Heart right ventricle (tissue), 16 donors: ENCODE measurements at places on chromosomes 3 and 15.
A peak's percentile ranks its signal among the peaks of the same experiment; 100 is the strongest.

GRCh38 chr3:45753095-45753494 lies 43.2 kb downstream of the SLC6A20 start:
- H3K4me1 ChIP-seq, result no peaks in the 10 kb centered on the region
- peaks cover under 1% of the 10 kb centered on the region for H3K36me3 ChIP-seq
- H3K4me3 ChIP-seq, result no peak overlapping the region
- H3K27ac ChIP-seq, result no peak overlapping the region
- no peaks in the 10 kb centered on the region for H3K27me3 ChIP-seq
- DNase-seq, result no peak

DNA sequence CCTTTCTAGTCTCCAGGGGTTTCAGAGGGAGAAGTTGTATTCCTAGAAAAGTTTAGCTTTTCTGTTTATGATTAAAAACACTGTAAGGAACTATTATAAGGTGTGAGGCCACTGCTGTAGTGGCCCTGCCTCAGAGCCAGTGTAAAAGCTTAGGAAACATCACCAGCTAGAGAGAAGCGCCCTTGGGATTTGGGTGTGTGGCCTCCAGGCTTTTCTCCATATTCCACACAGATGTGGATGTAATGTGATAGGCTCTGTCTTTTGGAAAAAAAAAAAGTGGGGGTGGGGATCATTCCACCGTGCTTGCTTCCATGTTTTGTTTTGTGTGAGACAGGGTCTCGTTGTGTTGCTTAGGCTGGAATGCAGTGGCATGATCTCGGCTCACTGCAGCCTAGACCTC lies 13.9 kb downstream of the SEC61A1 start:
- no peak overlapping the region for H3K4me3 ChIP-seq
- DNase-seq, result no peak
- H3K27ac ChIP-seq, result no peak overlapping the region
- no peaks in the 10 kb centered on the region for H3K27me3 ChIP-seq

DNA sequence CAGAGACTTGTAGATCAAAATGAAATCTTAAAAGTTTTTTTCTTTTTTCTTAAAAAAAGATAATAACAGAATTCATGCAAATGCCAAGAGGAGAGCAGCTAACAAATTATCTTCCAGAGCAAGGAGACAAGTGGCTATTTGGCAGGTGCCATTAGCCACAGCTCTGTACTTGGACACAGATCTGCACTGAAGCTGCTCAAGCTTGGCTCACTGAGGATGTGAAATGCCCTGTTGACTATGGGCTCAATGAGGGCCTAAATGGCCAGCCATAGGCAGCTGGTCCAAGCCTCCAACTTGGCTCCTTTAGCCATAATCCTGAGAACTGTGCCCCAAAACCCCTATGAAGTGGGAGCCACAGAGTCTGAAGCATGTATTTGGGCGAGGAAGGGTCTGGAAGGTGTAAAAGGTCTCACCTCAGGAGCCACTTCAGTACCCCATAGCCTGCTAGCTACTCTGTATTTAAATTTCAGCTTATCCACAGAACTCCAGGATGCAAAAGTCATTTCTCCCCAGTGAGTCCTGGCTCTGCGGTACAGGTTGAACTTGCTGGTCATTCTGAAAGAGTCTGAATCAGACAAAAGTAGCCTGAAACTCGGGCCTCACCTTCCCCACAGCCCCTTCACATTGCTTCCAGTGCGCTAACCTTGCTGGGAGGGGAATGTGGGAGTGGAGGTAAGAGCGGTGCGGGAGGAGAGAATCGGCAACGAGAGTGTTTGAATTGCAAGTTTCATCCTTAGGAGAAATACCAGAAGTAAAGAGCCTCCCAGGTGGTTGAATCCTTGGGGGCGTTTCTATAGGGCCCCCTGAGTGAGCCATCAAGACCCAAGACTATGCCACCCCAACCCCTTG lies 48.0 kb downstream of the ZIC4 start:
- H3K27me3 ChIP-seq, result peaks cover 27% of the 10 kb centered on the region
- no peak overlapping the region for H3K27ac ChIP-seq
- no peak overlapping the region for H3K4me3 ChIP-seq
- no peak for DNase-seq
- no peaks in the 10 kb centered on the region for H3K4me1 ChIP-seq
- no peaks in the 10 kb centered on the region for H3K36me3 ChIP-seq

DNA sequence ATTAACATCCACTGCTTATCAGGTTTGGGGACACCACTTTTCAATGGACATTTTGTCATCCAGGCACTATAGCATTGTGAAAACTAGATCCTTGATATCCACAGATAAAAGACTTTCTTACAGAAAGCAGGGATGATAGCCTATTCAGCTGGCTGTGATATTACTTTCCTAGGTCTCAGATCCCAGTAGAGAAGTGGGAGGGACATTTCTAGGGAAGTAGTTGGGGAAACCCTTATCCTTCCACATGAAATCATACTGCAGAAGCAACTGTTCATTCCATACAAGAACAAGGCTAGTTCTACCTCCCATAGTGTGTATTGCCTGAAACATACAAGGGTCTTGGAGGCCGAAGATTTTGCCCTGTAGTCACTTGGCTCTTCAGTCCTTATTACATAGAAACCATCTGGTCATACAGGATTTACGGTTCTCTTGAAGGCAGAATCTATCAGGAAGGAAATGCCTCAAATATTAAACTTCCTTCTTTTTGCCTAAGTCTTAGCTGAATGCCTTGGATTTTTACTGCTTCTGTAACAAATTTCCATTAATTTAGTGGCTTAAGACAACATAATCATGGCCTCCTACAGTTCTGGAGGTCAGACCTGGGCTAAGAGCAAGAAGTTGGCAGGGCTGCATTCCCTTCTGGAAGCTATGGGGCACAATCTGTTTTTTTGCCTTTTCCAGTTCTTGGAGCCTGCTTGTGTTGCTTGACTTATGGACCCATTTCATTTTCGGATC lies 119.4 kb downstream of the ECT2 start:
- H3K27me3 ChIP-seq, result no peaks in the 10 kb centered on the region
- no peaks in the 10 kb centered on the region for H3K4me1 ChIP-seq
- no peaks in the 10 kb centered on the region for H3K36me3 ChIP-seq
- H3K4me3 ChIP-seq, result no peak overlapping the region
- no peak overlapping the region for H3K27ac ChIP-seq

DNA sequence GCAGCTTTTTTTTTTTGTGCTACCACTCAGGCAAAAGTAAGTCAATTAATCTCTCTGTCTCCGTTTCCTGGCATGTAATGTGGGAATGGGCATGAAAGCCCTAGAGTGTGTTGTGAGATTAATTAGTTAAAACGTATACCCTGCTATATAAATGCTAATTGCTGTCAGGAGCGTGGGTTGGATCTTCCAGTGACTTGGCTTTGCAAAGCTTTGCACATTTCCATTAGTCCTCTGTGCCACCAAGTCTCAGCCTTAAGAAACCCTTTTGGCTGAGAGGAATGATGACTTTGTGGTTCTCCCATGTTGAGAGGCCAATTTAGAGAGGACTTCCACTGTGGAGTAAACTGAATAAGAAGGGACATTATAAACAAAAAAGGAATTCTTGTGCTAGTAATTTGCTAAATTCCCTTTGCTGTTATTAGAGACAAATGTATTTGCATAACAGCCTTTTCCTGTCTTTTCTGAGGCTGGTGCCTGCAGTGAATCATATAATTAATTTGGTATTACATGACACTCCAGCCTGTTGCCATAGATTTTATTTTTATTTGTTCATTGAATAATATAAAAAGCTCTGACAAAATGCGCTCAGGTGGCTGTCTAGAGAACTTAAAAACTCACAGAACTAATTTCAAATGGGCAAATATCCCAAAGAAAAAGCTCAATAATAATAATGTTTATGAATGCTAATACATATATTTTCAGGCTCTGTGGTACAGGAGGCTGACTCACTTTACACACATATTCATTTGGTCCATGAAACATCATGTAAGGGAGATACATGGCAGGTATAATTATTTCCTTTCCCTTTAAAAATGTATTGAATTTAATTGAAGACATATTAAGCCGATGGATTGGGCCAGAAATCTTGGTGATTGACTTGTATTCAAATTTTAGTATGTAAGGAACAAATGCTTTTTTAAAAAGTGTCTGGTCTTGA lies 82.7 kb downstream of the IL1RAP start:
- DNase-seq, result no peak
- peaks cover 4% of the 10 kb centered on the region for H3K4me1 ChIP-seq
- peak overlapping the region; percentile 17 for H3K27ac ChIP-seq
- H3K27me3 ChIP-seq, result no peaks in the 10 kb centered on the region

GRCh38 chr15:98692213-98692612 lies 43.9 kb downstream of the IGF1R start:
- peaks cover 59% of the 10 kb centered on the region for H3K4me1 ChIP-seq
- DNase-seq, result no peak
- no peak overlapping the region for H3K4me3 ChIP-seq

DNA sequence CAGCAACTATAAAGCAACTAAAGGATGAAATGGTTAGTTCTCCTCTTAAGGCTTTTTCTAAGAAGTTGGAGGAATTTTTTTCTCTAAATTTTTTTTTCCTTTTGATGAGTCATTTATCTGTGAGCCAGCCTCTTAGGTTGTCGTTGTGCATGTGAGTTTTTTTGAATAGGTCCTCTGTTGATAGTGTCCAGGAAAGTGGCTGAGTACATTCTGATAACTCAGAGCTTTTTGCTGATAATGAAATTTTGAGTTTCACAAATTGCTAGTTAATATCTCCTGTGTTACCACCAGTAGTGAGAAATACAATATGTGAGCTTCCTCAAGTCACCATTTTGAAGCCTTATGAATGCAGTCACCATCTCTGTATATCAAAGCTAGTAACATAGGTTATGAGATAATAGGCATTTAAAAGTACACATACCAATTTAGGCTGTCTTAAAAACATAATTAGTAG lies 7.1 kb upstream of the LXN start:
- H3K36me3 ChIP-seq, result no peaks in the 10 kb centered on the region
- H3K27ac ChIP-seq, result no peak overlapping the region
- DNase-seq, result no peak

DNA sequence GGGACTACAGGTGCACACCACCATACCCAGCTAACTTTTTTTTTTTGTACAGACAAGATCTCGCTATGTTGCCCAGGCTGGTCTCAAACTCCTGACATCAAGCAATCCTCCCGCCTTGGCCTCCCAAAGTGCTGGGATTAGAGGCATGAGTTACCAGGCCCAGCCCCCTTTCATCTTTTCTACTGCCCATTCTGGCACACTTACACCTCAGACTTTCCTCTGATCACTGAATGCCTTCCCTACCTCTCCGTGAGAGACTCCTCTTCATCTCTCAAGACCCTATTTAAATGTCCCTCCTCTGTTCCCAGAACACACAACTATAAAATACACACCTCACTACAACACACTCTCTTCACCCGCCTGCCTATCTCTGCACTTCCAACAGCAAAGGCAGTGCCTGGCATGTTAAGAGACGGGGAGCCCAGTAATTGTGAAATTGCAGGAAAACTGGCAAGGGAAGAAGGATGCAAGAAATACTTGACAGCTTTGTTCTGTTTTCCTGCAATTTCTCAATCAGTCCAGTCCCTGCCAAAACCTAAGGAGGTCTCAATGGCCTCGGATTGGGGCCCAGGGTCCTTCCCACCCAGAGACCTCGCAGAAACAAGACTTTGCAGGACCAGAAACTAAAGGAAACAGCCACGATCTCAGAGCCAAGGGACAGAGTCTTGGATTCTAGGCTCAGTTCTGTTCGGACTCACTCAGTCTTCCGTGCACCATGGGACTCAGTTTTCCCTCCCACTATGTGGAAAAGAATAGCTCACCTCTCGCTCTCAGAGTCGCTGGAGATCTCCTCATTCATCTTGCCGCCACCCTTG lies 849 bp downstream of the RRP9 start:
- DNase-seq, result no peak
- H3K4me1 ChIP-seq, result peaks cover 25% of the 10 kb centered on the region
- H3K4me3 ChIP-seq, result peak overlapping the region; percentile 85
- H3K36me3 ChIP-seq, result no peaks in the 10 kb centered on the region

DNA sequence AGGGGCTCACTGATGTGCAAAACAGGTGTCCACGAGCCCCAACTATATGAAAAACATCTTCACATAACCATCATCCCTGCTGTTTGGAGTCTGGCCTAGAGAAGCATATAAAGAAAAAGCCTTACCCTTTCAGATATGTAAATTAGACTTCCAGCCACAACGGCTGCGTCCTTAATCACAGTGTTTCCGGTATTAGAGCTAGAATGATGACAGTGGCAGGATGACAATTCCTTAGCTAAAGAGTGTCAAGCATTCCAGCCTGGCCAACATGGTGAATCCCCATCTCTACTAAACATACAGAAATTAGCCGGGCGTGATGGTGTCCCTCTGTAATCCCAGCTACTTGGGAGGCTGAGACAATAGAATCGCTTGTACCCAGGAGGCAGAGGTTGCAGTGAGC lies 19.5 kb upstream of the SAMD7 start:
- no peak overlapping the region for H3K27ac ChIP-seq
- no peaks in the 10 kb centered on the region for H3K27me3 ChIP-seq
- no peak overlapping the region for H3K4me3 ChIP-seq
- H3K36me3 ChIP-seq, result no peaks in the 10 kb centered on the region
- H3K4me1 ChIP-seq, result no peaks in the 10 kb centered on the region

GRCh38 chr15:26234976-26235767 lies 372.0 kb upstream of the ATP10A start:
- no peaks in the 10 kb centered on the region for H3K27me3 ChIP-seq
- H3K4me1 ChIP-seq, result no peaks in the 10 kb centered on the region
- no peaks in the 10 kb centered on the region for H3K36me3 ChIP-seq
- no peak overlapping the region for H3K27ac ChIP-seq
- no peak for DNase-seq
- no peak overlapping the region for H3K4me3 ChIP-seq

GRCh38 chr3:71504250-71505036 lies 79.1 kb downstream of the FOXP1 start:
- H3K36me3 ChIP-seq, result no peaks in the 10 kb centered on the region
- H3K27me3 ChIP-seq, result no peaks in the 10 kb centered on the region
- H3K4me1 ChIP-seq, result peaks cover 1% of the 10 kb centered on the region
- H3K4me3 ChIP-seq, result no peak overlapping the region

- no peak overlapping the region for H3K4me3 ChIP-seq
- no peak for DNase-seq
- no peaks in the 10 kb centered on the region for H3K4me1 ChIP-seq
- H3K36me3 ChIP-seq, result no peaks in the 10 kb centered on the region
- no peaks in the 10 kb centered on the region for H3K27me3 ChIP-seq
- H3K27ac ChIP-seq, result no peak overlapping the region
Measured at GRCh38 chr15:49813625-49814024, 192.8 kb downstream of the DTWD1 start.

DNA sequence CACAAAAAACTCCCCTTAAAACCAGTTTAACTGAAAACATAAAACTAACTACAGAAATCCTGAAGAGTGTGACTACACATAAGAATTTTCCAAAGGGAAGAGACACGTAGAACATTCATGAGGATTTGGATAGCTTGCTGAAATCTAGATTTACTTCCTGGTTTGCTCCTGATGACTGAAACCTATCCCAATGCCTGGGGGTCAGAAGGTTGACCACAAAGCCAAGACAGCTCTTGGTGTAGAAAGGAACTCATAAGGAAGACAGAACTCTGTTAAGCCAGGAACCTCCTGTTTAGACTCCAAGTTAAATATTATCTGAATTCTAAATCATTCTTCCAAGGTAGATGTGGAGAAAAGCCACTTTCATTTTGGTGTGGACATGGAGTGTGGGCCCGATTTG lies 92.8 kb downstream of the TFG start:
- no peaks in the 10 kb centered on the region for H3K27me3 ChIP-seq
- H3K4me1 ChIP-seq, result no peaks in the 10 kb centered on the region
- DNase-seq, result no peak
- no peak overlapping the region for H3K4me3 ChIP-seq
- H3K36me3 ChIP-seq, result no peaks in the 10 kb centered on the region

- H3K27ac ChIP-seq, result peak overlapping the region; percentile 43
- peaks cover 15% of the 10 kb centered on the region for H3K4me1 ChIP-seq
- H3K27me3 ChIP-seq, result no peaks in the 10 kb centered on the region
- no peak overlapping the region for H3K4me3 ChIP-seq
- H3K36me3 ChIP-seq, result no peaks in the 10 kb centered on the region
Measured at GRCh38 chr15:90581771-90582352, 52.1 kb downstream of the CRTC3 start.

GRCh38 chr15:50871832-50872231 lies 36.7 kb upstream of the AP4E1 start:
- no peak overlapping the region for H3K4me3 ChIP-seq
- no peaks in the 10 kb centered on the region for H3K36me3 ChIP-seq
- no peak overlapping the region for H3K27ac ChIP-seq
- H3K27me3 ChIP-seq, result no peaks in the 10 kb centered on the region
- DNase-seq, result no peak
